ENCODE measurements at places on chromosomes 7 and 10.

DNA sequence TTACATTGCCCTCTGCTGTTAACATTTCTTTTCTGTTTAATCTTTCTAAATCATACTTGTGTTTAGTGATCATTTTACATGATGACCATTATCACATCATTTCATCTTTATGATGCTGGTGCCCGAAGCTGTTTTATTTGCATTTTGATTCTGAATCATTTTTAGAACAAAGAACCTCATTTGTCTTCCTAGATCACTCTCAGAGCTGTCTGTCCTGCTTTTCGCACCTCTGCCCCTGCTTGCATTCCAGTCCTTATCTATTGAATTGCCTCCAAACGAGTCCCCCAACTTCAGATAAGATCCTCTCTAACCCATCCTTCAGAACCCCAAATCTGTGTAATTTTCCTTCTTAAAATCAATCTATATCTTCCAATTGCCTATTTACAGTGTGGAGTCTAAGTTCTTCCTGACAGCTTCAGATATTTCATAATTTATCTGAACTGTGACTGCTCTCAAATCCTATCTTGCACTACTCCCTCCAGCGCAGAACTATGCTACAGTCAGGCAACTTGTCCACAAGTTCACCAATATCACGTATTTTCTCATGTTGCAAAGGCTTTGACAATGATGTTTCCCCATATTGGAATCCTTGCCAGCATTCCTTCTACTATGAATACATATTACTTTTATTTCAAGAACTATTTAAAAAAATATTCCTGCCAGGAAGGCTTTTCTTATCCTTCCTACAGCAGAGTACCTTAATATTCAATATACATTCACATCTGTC, 346.5 kb upstream of the CACNA2D1 start:
- DNase-seq = no peak

DNA sequence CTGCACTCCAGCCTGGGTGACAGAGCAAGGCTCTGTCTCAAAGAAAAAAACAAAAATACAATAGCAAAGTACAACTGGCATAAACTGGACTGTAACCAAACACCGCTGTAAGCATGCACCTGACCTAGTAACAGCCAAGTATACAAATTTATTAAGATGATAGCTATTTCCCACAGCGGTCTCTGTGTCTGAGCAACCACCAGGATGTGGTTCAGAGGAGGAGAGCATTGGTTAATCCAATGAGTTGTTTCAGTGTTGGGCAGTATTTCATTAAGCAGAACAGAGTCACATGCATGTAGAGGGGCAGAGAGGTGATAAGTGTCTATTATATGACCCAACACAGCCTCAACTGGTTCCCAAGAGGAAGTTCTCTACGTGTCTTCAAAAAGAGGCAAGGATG, 4.0 kb downstream of the SLC16A12 start:
- DNase-seq = no peak

DNA sequence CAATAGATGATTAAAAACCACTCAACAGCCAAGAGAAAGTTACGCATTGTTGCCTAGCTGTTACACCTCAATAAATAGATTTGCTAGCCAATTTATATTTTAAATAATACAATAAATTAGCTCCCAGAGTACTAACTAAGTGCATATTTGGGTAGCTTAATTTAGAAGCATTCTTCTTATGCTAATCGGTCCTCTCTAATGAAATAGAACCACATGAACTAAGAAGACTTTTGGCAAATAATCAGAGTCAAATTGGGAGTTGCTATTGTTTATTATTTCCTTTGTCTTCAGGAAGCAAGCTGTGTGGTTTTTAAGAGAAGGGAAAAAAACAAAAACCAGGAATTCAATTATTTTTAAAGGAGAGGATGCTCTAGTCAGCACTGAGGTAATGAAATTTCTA, 49.0 kb upstream of the TRIL start:
- no peak for DNase-seq

DNA sequence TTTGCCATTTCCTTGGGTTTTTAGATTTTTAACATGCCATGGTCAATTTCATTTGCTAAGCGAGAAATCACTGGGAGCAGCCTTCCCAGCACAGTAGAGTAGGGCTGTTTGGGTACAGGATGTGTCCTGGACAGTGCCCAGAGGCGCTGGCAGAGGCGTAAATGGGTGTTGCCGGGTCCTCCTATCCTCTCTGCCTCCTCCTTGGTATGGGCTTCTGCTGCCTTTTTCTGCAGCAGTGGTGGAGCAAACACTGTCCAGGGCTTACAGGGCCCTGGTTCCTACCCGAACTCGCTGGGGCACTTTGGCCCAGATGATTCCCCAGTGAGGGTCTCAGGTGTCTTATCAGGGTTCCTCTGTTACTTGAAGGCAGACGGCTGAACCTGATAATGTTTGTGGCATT, 298.3 kb downstream of the RPS24 start:
- DNase-seq = no peak

DNA sequence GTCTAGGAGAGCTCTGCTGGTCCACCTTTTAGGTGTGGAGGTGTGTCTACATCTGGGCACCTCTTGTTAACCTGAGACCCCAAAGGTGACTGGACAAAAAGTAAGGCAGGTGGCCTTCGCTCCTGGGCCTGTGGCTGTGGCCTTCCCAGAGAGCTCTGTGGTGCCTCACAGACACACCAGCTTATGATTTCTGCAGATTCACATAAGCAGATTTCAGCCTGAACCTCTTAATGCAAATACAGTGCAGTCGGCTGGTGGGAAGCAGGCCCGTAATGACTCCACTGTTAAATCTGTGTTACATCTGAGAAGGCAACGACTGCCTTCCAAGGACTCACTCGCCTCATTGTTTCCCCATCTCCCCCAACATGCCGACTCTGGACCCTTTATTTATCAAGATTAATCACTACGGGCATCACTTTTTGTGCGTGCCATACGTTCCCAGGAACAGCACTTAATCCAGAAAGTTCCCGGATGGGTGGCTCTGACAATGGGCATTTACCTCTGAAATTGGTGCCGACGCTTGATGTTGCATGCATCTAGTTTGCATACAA, 119.8 kb downstream of the EBF3 start:
- no peak for DNase-seq

DNA sequence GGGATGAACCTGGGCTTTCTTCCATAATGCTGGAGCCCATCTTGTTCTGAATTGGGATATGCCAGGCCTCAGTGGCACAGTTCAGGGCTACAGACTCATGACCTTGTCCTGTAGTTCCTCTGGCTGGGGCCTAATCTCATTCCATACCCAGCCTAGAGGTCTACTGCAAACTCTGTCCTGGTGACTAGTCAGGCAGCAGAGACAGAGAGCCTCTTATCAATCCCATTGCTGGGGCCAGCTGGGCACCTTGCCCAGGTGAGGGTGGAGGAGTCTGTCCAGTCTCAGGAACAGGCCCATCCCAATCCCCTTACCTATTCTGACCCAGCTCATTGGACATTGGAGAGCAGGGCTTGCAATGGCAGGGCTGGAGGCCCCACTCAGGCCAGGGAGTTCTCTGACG, 28.0 kb upstream of the COMTD1 start:
- DNase-seq = no peak

DNA sequence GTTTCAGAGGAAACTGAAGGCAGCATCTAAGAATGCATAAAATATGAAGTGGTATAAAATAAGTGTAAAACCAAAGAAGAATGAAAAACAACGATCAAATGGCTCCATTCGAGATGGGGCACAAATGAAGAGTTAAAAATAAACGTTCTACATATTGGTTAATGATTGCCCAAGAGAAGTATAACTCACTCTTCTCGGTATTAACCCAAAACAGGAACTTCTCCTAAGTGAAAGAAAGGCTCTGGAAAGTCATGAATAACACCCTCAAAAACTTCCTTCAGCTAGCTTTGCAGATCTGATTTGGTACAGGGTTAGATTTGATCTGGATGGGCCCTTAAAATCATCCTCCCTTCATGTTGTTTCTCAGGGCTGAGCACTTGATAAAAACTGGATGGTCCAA, 94.3 kb upstream of the ADO start:
- DNase-seq = no peak

DNA sequence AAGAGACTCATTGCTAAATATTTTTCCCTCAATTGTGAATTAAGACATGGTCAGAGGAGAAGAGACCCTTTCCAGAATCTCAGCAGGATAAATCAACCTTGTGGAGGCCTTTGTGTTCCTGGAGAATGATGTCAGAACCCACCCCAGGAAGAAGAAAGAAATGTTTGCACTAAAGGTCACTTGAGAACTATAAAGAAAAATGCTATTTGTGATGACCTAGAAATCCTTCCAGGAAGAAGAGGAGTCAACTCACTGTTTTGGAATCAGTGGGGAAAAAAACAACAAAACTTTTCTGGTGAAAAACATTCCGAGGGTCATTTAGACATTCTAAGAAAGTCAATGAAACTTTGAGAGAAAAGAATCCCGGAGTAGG, 129.1 kb upstream of the ANKRD1 start:
- no peak for DNase-seq

DNA sequence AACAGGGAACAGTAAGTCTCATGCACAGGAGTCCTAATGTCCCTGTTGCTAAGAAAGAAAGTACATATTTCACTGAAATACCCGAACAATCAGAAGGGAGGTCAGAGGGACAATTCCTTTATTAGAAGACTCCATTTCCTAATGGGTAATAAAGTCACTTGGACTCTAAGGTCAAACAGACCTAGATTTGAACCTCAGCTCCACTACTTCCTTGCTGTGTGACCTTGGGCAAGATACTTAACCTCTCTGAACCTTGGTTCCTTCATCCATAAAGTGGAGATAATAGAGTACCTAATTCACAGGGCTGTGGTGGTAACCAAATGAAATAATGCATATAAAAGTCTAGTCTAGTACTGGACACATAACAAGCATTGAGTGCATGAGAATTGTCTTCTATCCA, 29.2 kb upstream of the HABP2 start:
- no peak for DNase-seq

GRCh38 chr7:20064974-20065862, 152.0 kb downstream of the MACC1 start:
- DNase-seq = no peak

GRCh38 chr7:114481999-114482398, 67.4 kb downstream of the FOXP2 start:
- no peak for DNase-seq

GRCh38 chr10:132538790-132539421, 1.3 kb downstream of the INPP5A start:
- DNase-seq = no peak

GRCh38 chr10:101710059-101710695, 15.2 kb upstream of the FBXW4 start:
- DNase-seq = no peak

DNA sequence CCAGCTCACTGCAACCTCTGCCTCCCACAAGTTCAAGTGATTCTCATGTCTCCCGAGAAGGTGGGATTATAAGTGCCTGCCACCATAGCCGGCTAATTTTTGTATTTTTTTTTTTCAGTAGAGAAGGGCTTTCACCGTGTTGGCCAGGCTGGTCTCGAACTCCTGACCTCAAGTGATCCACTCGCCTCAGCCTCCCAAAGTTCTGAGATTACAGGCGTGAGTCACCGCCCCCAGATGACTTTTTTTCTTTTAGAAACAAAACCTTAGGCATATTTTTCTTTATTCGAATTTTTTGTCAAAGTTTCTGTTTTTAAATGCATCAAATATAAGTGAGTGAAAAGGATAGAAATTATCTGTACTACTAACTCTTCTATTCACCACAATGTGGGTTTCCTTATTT, 113.1 kb downstream of the LRRC4 start:
- DNase-seq = no peak

DNA sequence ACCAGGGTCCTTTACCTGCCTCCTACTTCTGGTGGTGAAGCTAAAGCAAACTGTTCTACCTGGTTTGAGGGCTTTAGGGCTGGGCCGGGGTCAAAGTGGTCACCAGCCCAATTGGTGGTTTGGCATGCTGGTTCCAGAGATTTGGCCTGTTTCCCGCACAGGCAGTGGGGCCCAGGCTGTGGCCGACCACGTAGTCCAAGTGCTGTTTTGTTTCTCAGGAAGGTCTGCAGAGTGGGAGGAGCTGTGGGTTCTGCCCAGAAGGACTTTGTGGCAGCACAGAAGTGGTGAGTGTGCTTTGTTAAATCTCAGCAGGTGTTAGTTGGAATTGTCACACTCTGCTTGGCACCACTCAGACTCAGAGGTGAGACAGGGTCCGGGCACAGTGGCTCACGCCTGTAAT, 85.8 kb downstream of the MKX start:
- DNase-seq = no peak

DNA sequence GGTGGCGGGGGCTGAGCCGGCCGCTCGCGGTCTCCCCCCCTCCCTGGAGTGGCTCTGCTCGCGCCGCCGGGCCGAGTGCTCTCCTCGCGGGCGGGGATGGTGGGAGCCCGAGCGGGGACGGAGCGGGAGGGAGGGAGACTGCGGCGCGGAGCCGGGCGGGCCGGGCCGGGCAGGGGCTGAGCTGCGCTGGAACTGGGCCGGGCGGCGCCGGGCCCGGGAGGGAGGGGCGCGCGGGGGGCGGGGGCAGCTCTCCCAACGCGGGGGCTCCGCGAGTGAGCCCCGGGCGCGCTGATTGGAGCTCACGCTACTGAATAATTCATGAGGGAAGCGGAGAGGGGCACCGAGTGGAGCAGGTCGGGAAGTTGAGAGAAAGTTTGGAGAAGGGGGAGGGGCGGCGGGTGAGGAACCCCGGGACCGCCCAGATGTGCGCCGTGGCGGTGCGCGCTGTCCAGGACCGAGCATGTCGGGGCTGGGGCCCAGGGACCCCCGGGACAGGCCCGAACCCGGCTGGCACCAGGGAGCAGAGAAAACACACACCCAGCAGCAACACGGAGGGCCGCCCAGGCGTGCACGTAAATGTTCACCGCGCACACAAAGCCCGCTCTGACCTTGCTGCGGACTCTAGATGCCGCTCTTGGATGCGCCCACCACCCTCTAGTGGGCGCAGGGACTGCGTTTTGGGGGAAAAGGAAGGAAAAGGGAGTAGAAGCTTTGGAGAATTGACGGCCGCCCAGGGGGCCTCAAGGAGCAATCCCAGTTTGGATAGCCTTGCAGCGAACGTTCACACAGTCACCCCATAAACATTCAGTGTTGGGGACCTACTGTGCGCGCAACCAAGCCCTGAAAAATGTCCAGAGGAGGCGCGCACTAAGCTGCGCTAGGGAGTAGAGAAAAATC, at the start of gene EPHB4:
TSS of gene EPHB4 (minus strand) at position 194 of the 897 bp plus-strand sequence. CDS start 493 bp downstream, outside the sequence.
- no peak for DNase-seq

DNA sequence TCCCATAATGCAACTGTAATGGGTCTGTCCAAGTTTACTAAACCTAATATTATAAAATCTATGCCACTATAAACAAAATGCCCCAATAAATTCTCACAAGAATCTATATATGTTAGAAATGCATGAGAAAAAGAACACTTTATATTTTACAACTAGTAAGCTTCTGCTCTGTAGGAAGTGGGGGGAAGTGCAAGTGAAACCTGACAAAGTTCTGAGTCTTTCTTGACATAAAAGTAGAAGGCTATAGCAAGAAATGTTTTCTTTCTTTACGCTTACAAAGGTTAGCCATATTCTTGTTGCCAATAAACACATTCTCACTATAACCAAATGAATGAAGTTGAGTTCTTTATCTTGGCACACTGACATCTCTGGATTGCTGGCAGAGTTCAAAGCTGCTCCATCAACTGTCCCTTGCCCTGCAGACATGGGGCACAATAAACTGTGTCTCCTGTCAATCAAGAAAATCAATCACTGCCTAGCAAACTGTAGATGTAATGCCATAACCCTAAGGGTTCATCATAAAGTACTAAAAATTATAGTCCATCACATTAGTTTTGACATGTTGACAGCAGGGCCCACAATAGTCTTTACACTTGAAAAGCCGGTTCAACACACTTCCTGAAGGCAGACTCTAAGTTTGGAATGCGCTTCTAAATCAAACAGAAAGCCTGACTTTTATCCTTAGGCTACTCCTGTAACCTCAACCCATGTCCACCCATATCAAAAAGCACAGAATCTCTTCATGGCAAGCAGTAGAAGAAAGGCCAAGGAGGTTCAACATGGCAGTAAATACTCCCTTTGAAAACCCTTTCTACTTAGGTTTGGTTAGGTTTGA, 58.6 kb downstream of the TPK1 start:
- no peak for DNase-seq

- no peak for DNase-seq
Measured at GRCh38 chr7:15836041-15836440, 149.6 kb upstream of the MEOX2 start.
